ENCODE measurements at places on chromosomes 3 and 15. TPM values are rescaled to one million over a fixed set of nuclear protein-coding genes. Genes with fewer than 3 reads are reported as not detected.

Gene UROC1
- total RNA-seq: not detected

Gene ATP13A4
- total RNA-seq: 0.18 TPM

Gene HYKK
- total RNA-seq: 2.1 TPM

Gene CILP
- total RNA-seq: 0.28 TPM

Gene PYGO1
- total RNA-seq: 8.6 TPM

Gene CCR8
- total RNA-seq: not detected

Gene DUOXA2
- not detected for total RNA-seq

Gene MAGI1
- 36.0 TPM for total RNA-seq

Gene EDC3
- total RNA-seq: 12.0 TPM

Gene SLC9A9
- total RNA-seq: 10.3 TPM

Gene P3H2
- 11.1 TPM for total RNA-seq

Gene TMEM212
- total RNA-seq: not detected

Gene MNS1
- 1.1 TPM for total RNA-seq

Gene SLC28A2
- total RNA-seq: not detected

Gene NLGN1
- 8.7 TPM for total RNA-seq

Gene GRM2
- total RNA-seq: not detected

Gene SPSB4
- total RNA-seq: not detected

All from smooth muscle cell of bladder (primary cell).